Ovary (tissue), 10 donors: ENCODE measurements at places on chromosomes 2 and 18. TPM values are rescaled to one million over a fixed set of nuclear protein-coding genes. Genes with fewer than 3 reads are reported as not detected.

PDCD1 gene
- total RNA-seq = not detected

LYG2 gene
- total RNA-seq = not detected

PTGR3 gene
- 15.4 TPM for total RNA-seq

CYTIP gene
- 6.0 TPM for total RNA-seq

PPP1R1C gene
- not detected for total RNA-seq

TLX2 gene
- total RNA-seq = not detected

CPO gene
- total RNA-seq = 0.23 TPM

SERPINB7 gene
- total RNA-seq = 0.12 TPM

REG3G gene
- total RNA-seq = not detected

SPATS2L gene
- 88.2 TPM for total RNA-seq

NPPC gene
- 0.68 TPM for total RNA-seq

SLC30A3 gene
- not detected for total RNA-seq

RAX gene
- total RNA-seq = not detected

FTCDNL1 gene
- total RNA-seq = 2.3 TPM

KCNE4 gene
- total RNA-seq = 11.1 TPM

CCDC148 gene
- total RNA-seq = 5.7 TPM

UGT1A3 gene
- total RNA-seq = not detected

LONRF2 gene
- total RNA-seq = 22.4 TPM

C2orf80 gene
- not detected for total RNA-seq

DNAJC27 gene
- 13.5 TPM for total RNA-seq
